HepG2 (cell line): ENCODE measurements at places on chromosomes 2 and 18. TPM values are rescaled to one million over a fixed set of nuclear protein-coding genes. Genes with fewer than 3 reads are reported as not detected.

DNA sequence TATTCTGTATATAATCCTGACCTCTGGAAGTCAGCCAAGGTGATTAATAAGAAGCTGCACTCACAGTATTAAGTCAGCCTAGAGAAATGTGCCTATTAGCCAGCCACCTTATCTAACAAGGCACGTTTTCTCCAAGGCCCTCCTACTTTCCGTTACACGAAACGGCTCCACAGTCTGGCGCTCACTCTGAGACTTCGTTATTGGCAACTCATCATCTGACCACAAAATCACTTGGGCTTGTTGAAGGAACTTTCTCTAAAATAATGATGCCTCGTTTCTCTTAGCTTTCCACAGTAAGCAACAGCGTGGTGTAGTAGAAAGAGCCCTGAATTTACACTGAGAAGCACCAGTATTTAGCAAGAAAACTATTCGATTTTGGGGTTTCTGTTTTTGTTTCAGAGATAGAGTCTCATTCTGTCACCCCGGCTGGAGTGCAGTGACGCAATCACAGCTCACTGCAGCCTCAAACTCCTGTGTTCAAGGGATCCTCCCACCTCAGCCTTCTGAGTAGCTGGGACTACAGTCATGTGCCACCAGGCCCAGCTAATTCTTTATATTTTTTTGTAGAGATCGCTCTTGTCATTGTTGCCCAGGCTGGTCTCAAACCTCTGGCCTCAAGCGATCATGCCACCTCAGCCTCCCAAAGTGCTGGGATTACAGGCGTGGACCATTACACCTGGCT lies 53.6 kb upstream of the SLC14A1 start:
- peaks cover 11% of the 10 kb centered on the region; the same call in 2 of the 3 replicates for H3K27me3 ChIP-seq
- H3K36me3 ChIP-seq: no peaks in the 10 kb centered on the region
- no peak for DNase-seq
- peaks cover 7% of the 10 kb centered on the region for H3K4me1 ChIP-seq
- no peak overlapping the region for H3K4me3 ChIP-seq
- no peak overlapping the region for H3K27ac ChIP-seq

Gene BOLL
- total RNA-seq: not detected in 2 replicates

DNA sequence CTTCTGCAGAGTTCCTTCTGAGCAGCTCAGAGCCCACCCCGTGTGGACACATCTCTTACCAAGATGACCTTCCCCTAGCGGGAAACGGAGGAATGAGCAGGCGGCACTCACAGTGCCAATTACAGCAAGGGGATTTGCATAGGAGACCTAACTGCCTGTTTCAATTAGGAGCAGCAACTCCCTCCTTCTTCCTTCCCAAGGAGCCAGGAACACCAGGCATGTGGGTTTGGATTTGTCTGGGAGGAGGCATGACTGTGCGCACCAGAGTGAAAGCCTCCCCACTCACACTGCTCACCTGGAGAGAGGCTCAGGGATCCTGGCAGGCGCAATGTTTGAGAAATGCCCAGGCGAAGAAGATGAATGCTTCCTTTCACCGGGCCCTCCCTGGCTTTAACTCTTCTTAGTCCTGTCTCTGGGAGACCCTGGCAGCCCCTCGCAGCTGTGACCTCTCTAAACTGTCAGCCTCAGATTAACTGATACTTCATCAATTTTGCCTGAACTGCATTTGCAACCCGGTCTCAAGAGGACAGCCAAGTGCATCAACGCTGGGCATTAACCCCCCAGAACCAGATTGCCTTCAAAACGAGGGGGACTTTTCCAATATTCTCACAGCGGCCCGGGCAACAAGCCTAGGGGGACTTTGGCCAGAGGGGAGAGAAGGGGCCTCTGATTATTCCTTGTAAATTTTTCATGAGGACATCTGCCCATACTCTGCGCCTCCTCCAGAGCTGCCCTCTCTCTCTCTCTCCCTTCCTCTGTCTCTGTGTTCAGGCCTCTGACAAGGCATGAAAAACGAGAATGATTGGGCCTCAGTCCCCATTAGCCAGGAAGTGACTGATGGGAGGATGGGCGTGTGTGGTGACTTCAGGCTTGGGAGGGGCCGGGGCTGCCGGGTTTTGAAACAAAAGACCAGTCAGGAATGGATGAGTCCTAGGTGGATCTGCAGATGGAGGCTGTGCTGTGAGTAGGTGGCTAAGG lies 93.8 kb downstream of the CMPK2 start:
- DNase-seq: no peak
- H3K36me3 ChIP-seq: no peaks in the 10 kb centered on the region
- H3K4me1 ChIP-seq: no peaks in the 10 kb centered on the region

GRCh38 chr2:240759459-240759858 lies 60.6 kb downstream of the KIF1A start:
- H3K36me3 ChIP-seq: no peaks in the 10 kb centered on the region
- DNase-seq: no peak
- H3K4me1 ChIP-seq: no peaks in the 10 kb centered on the region
- no peak overlapping the region for H3K4me3 ChIP-seq
- H3K27me3 ChIP-seq: peaks cover 30% of the 10 kb centered on the region; the same call in 1 of the 2 replicates

GRCh38 chr18:80253871-80254492 lies 6.7 kb upstream of the PARD6G start:
- no peak for DNase-seq
- no peak overlapping the region for H3K4me3 ChIP-seq
- H3K36me3 ChIP-seq: no peaks in the 10 kb centered on the region
- H3K4me1 ChIP-seq: peaks cover 9% of the 10 kb centered on the region
- H3K27me3 ChIP-seq: peaks cover 6% of the 10 kb centered on the region; the same call in 1 of the 3 replicates

GRCh38 chr2:126891681-126892500 lies 6.8 kb upstream of the TEX51 start:
- H3K36me3 ChIP-seq: no peaks in the 10 kb centered on the region
- no peaks in the 10 kb centered on the region; the same call in 1 of the 2 replicates for H3K27me3 ChIP-seq
- no peak overlapping the region for H3K4me3 ChIP-seq

Gene RNPEPL1
- 13.0 and 27.6 TPM in 2 replicates for total RNA-seq

GRCh38 chr18:36187826-36188721 lies 777 bp downstream of the MOCOS start:
- H3K4me3 ChIP-seq: peak overlapping the region; percentile 86
- 0 out of 2 replicates have a peak, but pooled peaks cover 4% of the 10 kb centered on the region for H3K36me3 ChIP-seq
- H3K27ac ChIP-seq: peak overlapping the region; percentile 72
- no peaks in the 10 kb centered on the region; the same call in 2 of the 3 replicates for H3K27me3 ChIP-seq
- H3K4me1 ChIP-seq: peaks cover 54% of the 10 kb centered on the region
- peak; percentile 52 for DNase-seq

GRCh38 chr2:167843217-167843616 lies 404.2 kb downstream of the STK39 start:
- H3K27me3 ChIP-seq: no peaks in the 10 kb centered on the region
- H3K27ac ChIP-seq: no peak overlapping the region
- H3K36me3 ChIP-seq: no peaks in the 10 kb centered on the region

- H3K4me1 ChIP-seq: peaks cover 89% of the 10 kb centered on the region
- DNase-seq: peak; percentile 58
- no peaks in the 10 kb centered on the region for H3K27me3 ChIP-seq
- H3K4me3 ChIP-seq: no peak overlapping the region
Measured at GRCh38 chr2:98800330-98801064, 69.6 kb upstream of the MGAT4A start.

- H3K4me3 ChIP-seq: no peak overlapping the region
- H3K4me1 ChIP-seq: peaks cover 11% of the 10 kb centered on the region
- no peak overlapping the region for H3K27ac ChIP-seq
Measured at GRCh38 chr2:55395724-55396605, 23.7 kb downstream of the CCDC88A start.

Gene ABCA12
- total RNA-seq: 0.02 and 0.04 TPM in 2 replicates

Gene STPG4
- total RNA-seq: 0.15 TPM in 2 replicates

- H3K4me1 ChIP-seq: no peaks in the 10 kb centered on the region
- H3K27me3 ChIP-seq: no peaks in the 10 kb centered on the region
- no peak for DNase-seq
- H3K36me3 ChIP-seq: no peaks in the 10 kb centered on the region
- no peak overlapping the region for H3K27ac ChIP-seq
Measured at GRCh38 chr2:183490914-183491313, 366.7 kb downstream of the NUP35 start.

DNA sequence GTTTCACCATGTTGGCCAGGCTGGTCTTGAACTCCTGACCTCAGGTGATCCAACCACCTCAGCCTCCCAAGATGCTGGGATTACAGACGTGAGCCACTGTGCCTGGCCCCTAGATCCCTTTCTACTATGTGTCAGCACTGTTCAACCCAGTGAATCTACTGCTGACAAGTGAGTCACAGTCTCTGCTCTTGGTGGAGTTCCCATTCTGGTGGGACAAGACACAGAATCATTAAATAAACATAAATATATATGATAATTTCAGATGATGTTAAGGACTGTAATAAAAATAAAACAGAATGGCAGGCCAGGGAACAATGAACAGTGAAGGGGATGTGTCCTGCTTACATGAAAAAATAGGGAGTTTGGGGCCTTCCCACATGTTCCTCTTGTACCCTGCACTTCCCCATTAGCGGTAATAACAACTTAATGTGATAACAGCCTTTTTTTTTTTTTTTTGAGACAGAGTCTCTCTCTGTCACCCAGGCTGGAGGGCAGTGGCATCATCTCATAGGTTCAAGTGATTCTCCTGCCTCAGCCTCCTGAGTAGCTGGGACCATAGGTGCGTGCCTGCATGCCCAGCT lies 112.2 kb downstream of the CPO start:
- no peak for DNase-seq
- H3K36me3 ChIP-seq: no peaks in the 10 kb centered on the region
- peaks cover 5% of the 10 kb centered on the region; the same call in 1 of the 2 replicates for H3K4me1 ChIP-seq
- no peak overlapping the region for H3K4me3 ChIP-seq
- H3K27ac ChIP-seq: no peak overlapping the region

Gene TBR1
- not detected in 2 replicates for total RNA-seq

DNA sequence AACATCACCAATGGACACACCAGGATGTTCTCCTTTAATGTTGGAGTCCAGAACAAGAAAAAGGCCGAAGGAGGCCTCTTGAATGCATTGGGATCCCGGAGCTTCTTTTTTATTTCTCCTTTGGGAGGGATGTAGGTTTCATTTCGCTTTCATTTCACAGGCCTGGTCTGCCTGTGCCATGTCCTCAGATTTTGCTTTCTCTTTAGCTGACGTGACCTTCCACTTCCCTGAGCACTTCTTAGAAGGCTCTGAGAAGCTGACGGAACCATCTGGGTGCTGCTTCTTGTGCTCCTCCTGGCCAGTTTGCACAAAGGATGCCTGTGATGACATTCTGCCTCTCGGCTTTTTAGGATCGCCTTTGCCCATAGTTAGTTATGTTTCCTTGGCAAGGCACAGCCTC lies 15.1 kb upstream of the MBOAT2 start:
- no peak overlapping the region for H3K27ac ChIP-seq
- no peaks in the 10 kb centered on the region for H3K36me3 ChIP-seq
- DNase-seq: no peak
- no peaks in the 10 kb centered on the region for H3K4me1 ChIP-seq
- no peak overlapping the region for H3K4me3 ChIP-seq

Gene CDH20
- not detected in 2 replicates for total RNA-seq

DNA sequence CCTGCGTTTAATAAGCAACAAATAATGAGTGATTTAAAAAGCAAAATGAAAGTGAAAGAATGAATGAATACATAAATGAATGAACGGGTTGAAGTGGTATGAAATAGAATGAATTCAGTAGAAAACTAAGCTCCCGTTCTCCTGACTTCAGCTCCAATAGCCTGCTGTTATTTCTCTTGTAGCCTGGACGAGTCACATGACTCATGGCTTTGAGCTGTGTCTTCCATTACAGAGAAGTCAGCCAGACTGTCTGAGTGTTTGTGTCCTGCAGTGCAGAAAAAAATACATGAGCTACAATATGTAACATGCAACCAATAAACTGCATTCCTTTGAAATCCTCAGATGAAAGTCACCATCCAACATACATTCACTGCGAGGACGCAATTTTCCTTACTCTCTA lies 21.2 kb downstream of the SCG2 start:
- H3K4me3 ChIP-seq: no peak overlapping the region
- no peak for DNase-seq
- no peaks in the 10 kb centered on the region for H3K36me3 ChIP-seq
- no peaks in the 10 kb centered on the region for H3K27me3 ChIP-seq
- H3K4me1 ChIP-seq: no peaks in the 10 kb centered on the region

DNA sequence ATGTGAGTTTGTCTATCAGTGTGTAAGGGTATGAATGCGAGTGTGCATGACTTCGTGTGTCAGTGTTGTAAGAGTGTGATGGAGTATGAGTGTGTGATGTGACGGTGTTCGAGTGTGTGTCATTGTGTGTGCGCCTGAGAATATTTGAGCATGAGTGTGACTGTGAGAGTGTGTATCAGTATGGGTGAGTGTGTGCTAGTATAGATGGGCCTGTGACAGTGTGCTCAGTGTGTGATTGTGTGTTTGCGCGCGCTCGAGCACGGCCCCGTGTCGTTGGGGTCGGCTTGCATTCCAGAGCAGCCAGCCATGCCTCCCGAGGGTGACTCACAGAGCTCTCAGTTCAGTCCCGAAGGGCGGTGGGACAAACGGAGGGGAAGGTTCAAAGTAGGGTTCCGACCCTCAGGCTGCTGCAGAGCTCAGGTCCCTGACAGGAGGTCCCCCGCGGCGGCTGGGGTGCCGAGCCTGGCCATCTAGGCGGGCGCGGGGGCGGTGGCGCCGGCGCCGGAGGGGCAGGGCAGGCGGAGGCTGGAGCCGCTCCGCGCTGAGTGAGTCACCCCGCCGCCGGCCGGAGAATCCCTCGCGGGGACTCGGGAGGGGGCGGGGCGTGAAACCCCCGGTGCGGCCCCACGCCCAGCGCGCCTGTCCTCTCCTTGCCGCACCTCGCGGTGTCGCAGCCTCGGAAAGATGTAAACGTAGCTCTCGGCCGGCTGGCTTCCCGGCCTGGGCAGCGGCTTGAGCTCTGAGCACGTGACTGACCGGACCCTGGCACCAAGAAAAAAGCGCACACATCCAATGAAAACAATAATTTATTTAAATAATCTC lies 3.8 kb downstream of the DLX2 start:
- no peak overlapping the region for H3K27ac ChIP-seq
- no peaks in the 10 kb centered on the region for H3K36me3 ChIP-seq
- peak; percentile 84 for DNase-seq
- H3K4me1 ChIP-seq: peaks cover 76% of the 10 kb centered on the region
- peak overlapping the region; percentile 49 for H3K4me3 ChIP-seq

DNA sequence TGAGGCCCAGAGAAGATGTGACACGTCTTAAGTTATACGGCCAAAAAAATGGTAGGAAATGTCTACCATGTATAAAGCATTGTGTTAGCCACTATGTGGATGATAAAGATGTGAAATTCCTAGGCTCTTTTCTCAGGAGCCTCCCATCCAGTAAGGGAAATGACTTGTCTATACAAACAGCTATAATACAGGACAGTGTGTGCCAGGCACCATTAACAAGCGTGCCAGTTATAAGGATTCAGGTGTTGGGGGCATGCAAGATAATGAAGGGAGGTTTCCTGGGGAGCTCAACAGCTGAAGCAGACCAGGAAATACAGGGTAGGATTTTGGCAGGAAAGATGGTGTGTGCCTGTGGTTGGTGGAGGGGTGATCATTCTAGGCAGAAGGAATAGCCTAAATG lies 37.6 kb downstream of the ALPK2 start:
- no peaks in the 10 kb centered on the region for H3K36me3 ChIP-seq
- no peak for DNase-seq
- H3K4me3 ChIP-seq: no peak overlapping the region
- peaks cover 4% of the 10 kb centered on the region; the same call in 1 of the 2 replicates for H3K27me3 ChIP-seq
- peaks cover 37% of the 10 kb centered on the region for H3K4me1 ChIP-seq
